ENCODE measurements at places on chromosomes 6 and 20. TPM values are rescaled to one million over a fixed set of nuclear protein-coding genes. Genes with fewer than 3 reads are reported as not detected.

DNA sequence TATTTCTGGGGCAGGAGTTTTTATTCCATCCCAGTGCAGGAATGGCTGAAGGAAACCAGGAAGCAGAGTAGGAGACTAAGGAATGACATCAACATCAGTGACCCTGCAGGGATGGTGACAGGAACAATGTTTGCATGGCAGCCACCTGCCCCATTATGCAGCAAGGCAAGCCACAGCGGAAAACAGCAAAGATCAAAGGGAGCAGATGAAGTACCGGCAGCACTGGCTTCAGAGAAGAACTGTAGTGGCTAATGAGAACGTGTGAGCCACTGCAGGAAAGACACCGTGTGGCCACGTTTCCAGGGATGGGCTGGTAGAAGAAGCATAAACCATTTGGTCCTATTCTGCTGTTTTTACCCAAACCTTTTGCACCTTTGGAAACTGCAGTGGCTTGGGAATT is 52.9 kb upstream of the TAB2 start:
- H3K27ac ChIP-seq: no peak overlapping the region
- H3K36me3 ChIP-seq: no peaks in the 10 kb centered on the region
- no peaks in the 10 kb centered on the region for H3K4me1 ChIP-seq
- DNase-seq: no peak
- no peaks in the 10 kb centered on the region for H3K27me3 ChIP-seq

- H3K27me3 ChIP-seq: no peaks in the 10 kb centered on the region
- peak overlapping the region; percentile 65 for H3K27ac ChIP-seq
- H3K36me3 ChIP-seq: no peaks in the 10 kb centered on the region
- DNase-seq: peak; percentile 70
- peaks cover 15% of the 10 kb centered on the region for H3K4me1 ChIP-seq
- H3K4me3 ChIP-seq: no peak overlapping the region
Measured at GRCh38 chr20:36102809-36103596, 51.5 kb upstream of the EPB41L1 start.

DNA sequence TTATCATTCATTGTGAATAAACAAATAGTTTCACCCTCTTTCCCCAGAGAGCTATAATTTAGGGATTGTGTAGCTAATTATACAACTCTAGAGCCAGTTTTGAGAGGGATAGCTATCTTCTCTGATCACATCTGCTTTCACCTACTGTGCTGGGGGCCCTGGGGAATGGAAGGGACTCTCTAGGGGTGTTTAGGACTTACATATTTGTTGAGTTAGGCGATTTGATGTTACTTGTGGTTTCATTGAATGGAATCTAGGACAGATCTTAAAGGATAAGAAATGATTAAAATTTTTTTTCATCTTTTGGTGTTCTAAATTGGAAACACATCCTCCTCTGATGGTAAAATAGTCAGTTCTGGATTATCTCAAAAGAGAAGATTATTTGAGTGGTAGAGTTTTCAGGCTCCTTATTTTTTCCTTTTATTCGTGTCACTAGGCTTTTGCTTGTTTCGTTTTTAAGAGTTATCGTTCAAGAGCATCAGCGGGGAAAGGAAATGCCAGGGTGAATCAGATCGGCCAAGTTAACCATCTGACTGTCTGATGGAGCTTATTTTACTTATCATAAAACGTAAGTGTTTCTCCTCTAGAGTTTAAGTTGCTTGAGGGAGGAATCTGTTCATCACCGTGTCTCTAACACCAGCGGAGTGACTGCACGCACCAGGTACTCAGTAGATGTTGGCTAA is 236.7 kb downstream of the FARS2 start:
- no peaks in the 10 kb centered on the region for H3K36me3 ChIP-seq
- H3K27me3 ChIP-seq: no peaks in the 10 kb centered on the region
- H3K4me1 ChIP-seq: no peaks in the 10 kb centered on the region
- no peak for DNase-seq
- H3K27ac ChIP-seq: no peak overlapping the region
- H3K4me3 ChIP-seq: peak overlapping the region; percentile 3

DNA sequence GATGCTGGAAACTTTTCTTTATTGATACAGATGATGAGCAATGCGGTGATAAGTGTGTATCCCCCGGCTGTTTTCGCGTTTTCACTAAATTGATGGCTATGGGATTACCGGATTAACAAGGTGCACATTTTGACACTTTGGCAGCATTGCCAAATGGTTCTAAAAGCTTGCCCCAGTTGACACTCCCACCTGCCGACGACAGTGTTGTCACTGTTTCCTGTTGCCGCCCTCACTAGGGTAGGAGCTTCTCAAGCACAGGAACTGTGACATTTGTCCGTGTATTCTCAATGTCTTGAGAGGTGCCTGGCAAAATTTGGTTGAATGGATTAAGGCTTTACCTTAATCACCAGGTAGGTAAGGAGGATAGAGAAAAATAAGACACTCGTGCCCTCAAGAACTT is 9.8 kb upstream of the MAPK13 start:
- no peak overlapping the region for H3K4me3 ChIP-seq
- H3K4me1 ChIP-seq: no peaks in the 10 kb centered on the region
- no peaks in the 10 kb centered on the region for H3K27me3 ChIP-seq
- no peaks in the 10 kb centered on the region for H3K36me3 ChIP-seq

GRCh38 chr6:118813775-118814174 is 80.2 kb upstream of the ASF1A start:
- no peaks in the 10 kb centered on the region for H3K4me1 ChIP-seq
- no peak overlapping the region for H3K4me3 ChIP-seq
- H3K27me3 ChIP-seq: no peaks in the 10 kb centered on the region
- DNase-seq: no peak
- H3K36me3 ChIP-seq: no peaks in the 10 kb centered on the region

PDE10A gene
- total RNA-seq: 2.7 TPM
